Esophagus mucosa (tissue), 1 donor: ENCODE measurements at places on chromosomes 7 and 10. TPM values are rescaled to one million over a fixed set of nuclear protein-coding genes. Genes with fewer than 3 reads are reported as not detected.
A peak's percentile ranks its signal among the peaks of the same experiment; 100 is the strongest.

The CCL24 gene
- total RNA-seq, result 0.56 TPM

The ARHGEF35 gene
- 19.7 TPM for total RNA-seq

The DIP2C gene
- total RNA-seq, result 3.6 TPM

The C10orf62 gene
- 0.16 TPM for total RNA-seq

The PRPS1L1 gene
- not detected for total RNA-seq

The MOGAT3 gene
- not detected for total RNA-seq

The SEMA4G gene
- total RNA-seq, result 0.96 TPM

The LAMB1 gene
- 35.0 TPM for total RNA-seq

The SDHAF3 gene
- total RNA-seq, result 18.5 TPM

The DOCK1 gene
- 37.6 TPM for total RNA-seq

The DENND2A gene
- total RNA-seq, result 1.0 TPM

DNA sequence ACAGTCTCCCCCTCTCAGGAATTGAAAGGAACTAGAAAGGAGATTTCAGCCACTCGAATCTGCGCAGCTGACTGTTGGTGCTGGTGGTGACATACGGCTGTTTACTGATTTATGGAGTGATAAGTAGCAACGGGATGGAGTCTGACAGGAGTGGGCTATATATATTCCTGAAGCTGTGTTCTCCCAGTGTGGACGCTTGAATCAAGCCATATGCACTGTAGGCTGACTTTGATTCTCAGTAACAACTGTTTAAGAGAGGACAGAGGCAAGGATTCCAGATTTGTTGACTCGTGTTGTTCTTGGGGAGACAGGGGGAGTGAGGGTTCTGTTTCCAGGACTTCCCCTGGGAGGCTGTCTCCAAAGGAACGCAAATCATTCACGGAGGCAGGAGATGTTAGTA, 260.1 kb upstream of the AUTS2 start:
- ATAC-seq, result no peak

DNA sequence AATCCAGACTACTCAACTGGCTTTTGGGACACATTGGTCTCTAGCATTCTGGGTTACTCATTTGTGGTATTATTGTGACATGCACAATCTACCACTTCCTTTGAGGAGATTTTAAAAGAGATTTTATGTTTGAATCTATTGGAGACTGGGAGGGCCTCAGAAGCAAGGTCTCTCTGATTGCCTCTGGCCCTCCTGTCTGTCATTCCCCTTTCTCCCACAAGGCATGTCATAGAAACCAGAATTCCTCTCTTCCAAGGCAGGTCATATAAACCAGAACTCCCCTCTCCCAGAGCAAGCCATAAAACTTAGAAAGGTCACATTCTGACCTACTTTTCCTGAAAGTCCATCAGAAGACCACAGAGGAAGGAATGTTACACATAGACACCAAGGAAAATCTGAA, 777.7 kb downstream of the PHTF2 start:
- no peak for ATAC-seq

DNA sequence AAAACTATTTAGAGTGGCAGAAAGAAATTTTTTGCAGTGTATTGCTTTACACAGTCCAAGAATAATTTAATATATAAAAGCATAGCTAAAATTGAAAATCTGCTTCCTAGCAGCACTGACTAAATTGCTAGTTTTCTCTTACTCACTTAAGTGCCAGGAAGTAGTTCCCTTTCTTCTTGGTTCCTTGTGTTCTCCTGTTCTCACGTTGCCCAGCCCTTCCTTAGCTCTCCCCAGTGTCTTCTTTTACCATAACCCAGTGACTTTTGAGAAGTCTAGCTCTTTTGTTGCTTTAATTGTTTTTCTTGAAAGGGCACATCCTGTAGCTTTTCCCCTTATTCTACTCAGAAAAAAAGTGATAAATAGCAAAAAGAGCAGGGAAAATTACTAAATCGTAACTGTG, 215.5 kb downstream of the THSD7A start:
- ATAC-seq, result no peak

DNA sequence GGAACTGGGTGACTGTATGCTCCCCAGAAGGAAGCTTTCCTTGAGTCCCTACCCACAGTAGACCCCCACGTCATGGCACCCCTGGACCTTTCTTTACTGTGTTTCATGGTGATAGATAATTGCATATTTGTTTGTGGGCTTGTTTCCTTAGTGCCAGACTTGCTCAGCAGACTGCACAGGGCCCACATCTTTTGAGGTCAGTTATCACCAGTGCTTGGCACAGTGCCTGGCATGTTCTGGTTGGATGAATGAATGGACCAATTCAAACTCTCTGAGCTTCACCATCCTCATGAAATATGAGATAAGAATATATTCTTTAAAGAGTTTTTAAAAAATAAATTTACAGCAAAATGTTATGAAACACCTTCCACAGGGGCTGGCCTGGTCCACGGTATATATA, 78.4 kb upstream of the EMX2 start:
- no peak for ATAC-seq

- no peak for ATAC-seq
Measured at GRCh38 chr10:86506499-86506898, 15.1 kb downstream of the WAPL start.

DNA sequence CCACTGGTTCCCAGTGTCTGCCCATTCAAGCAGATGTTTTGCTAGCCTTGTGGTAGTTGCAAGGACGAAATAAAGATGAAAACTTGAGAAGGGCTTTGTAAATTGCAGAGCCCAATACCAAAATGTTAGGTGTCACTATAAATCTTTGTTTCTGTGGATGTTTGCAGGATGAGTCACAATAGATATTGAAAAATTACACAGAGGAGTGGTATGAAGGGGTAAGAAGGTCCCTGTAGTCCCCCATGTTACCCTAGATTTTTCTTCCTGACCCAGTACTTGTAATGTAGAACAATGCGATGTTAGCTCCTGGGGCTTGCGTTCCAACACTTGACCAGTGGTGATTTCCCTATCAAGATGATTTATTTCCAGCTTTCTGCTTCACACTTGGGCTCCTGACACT, 102.6 kb upstream of the LYZL1 start:
- ATAC-seq, result no peak

DNA sequence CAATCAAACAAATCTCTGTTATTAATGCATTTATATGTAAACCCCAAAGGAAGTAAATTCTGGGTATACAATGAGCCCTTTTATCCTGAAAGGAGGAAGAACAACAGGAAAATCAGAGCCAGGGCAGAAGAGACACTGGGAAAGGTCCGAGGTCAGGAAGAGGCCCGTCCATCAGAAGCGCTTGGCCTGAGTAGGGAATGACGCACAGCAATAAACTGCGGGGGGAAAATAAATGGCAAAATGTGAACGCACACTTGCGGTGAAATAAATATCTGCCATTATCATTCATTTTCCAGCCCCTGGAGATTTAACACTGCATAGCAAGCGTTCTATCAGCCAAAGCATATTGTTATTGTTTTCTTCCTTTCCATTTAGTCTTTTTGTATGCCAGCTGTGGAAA, 243.4 kb downstream of the COBL start:
- no peak for ATAC-seq

GRCh38 chr10:94423627-94424026, 21.3 kb downstream of the TBC1D12 start:
- ATAC-seq, result no peak

DNA sequence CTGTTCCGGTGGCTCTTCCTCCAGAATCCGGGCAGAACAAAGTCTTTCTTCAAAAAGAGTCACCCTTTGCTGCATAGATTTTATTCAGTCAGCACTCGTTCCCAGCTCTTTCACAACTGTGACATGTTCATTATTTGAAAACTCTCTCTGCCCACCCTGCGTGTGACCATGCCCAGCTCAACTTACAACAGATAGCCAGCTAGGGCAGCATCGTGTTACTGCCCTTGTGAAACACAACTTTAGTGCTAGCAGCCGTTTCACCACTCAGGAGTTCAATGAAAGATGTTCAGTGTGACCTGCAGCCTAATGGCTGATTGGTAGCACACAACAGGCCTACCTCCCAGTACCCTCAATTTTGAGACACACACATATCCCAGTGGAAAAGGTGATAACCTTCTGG, 57.9 kb downstream of the ZNF438 start:
- ATAC-seq, result no peak

DNA sequence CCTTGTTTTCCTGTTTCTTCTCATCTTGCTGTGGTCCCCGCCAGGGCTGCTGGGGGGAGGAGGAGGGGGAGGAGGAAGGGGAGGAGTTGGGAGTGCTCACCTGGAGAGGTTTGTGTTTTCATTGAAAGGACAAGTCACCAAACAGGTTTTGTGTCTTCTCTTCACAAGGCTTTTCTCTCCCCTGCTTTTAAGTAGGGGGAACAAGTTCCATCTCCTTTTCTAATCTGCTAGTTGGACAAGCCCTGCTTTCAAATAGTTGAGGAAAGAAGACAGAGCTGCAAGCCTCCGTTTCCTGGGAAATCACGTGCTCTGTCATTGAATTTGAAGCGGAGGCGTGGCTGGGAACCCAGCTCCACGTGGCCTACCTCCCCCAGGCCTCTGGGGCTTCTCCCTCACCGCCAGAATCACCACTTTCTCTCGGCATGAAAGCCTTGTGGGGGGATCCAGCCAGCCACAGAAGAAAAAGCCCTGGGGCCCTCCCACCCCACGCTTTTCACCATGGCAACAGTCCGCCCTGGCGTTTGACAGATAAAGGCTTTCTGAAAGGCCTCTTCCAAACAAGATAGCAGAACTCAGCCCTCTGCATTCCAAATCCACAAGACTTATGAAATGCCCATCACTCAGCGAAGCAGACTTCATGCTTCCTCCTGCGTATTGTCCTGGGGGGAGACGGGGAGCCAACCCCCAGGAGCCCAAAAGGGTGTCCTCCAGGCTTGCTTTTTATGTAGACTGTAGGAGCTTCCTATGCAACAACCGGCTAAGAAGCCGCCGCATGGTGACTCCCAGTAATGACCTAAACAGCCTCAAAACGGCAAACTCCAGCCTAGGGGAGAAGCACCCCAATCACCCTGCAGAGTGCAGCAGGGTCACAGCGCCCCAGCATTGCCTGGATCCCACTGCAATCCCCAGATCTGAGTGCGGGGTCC, 51.7 kb downstream of the PROSER2 start:
- ATAC-seq, result peak; percentile 58
